ENCODE measurements at places on chromosomes 1 and 21. TPM values are rescaled to one million over a fixed set of nuclear protein-coding genes. Genes with fewer than 3 reads are reported as not detected.

Gene SEC16B
- polyA plus RNA-seq: not detected

Gene BRDT
- not detected for polyA plus RNA-seq

Gene ANGPTL1
- polyA plus RNA-seq: not detected

Gene CYP4Z1
- polyA plus RNA-seq: not detected

Gene EXO1
- 69.5 TPM for polyA plus RNA-seq

Gene PFDN2
- polyA plus RNA-seq: 335 TPM

Gene PEX11B
- polyA plus RNA-seq: 23.4 TPM

Gene PTGER3
- 9.7 TPM for polyA plus RNA-seq

Gene LAX1
- polyA plus RNA-seq: not detected

Gene BLACAT1
- polyA plus RNA-seq: 1.3 TPM

Gene FMO2
- not detected for polyA plus RNA-seq

Gene RER1
- polyA plus RNA-seq: 216 TPM

Gene PLA2G4A
- polyA plus RNA-seq: not detected

Gene MSH4
- 0.12 TPM for polyA plus RNA-seq

Gene MYOG
- polyA plus RNA-seq: not detected

Gene DIRAS3
- polyA plus RNA-seq: 56.8 TPM

Gene ANKRD34A
- polyA plus RNA-seq: 0.81 TPM

Gene BMP8B
- 0.22 TPM for polyA plus RNA-seq

Gene TCEANC2
- 5.3 TPM for polyA plus RNA-seq

Gene RGS8
- polyA plus RNA-seq: not detected

Gene SNAP47
- polyA plus RNA-seq: 33.0 TPM

Gene BSND
- polyA plus RNA-seq: not detected

Gene C1orf56
- 0.58 TPM for polyA plus RNA-seq
